Putamen (tissue), 1 donor: ENCODE measurements at places on chromosomes 12 and 14.

DNA sequence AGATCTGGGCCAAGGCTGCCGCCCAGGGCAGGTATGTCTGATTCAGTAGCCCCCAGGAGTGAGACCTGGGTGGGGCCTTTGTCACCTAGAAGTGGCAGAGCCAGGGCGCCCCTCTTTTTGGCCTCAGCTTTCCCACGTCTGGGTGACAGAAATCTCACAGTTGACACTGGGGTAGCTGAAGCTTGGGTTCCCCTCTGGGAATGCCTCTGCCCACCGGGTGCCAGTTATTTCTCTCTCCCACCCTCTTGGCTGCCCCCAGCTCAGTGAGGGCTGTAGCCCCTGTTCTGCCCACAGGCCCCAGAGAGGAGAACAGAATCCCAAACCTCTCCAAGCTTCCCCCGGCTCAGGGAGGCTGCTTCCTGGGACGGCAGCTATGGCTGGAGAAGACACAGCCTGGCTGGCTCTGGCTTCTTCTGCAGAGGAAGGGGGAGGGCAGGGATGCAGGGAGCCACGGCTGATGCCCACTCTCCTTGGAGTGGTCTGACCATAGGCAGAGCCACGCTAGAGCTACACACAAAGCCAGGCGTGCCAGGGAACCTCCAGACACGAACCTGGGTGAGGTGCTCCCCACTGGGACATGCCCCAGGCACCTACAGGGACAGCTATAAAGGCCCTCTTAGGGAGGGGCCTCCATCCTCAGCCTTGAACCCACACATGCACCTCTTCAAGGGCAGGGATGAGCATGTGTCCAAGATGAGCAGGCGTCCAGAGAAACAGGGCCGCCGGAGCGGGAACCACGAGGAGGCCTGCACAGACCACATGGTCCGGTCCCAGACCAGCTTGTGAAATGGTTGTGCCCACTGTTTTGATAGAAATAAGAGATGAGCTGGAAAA lies 51.7 kb downstream of the BEGAIN start:
- no peak for DNase-seq

DNA sequence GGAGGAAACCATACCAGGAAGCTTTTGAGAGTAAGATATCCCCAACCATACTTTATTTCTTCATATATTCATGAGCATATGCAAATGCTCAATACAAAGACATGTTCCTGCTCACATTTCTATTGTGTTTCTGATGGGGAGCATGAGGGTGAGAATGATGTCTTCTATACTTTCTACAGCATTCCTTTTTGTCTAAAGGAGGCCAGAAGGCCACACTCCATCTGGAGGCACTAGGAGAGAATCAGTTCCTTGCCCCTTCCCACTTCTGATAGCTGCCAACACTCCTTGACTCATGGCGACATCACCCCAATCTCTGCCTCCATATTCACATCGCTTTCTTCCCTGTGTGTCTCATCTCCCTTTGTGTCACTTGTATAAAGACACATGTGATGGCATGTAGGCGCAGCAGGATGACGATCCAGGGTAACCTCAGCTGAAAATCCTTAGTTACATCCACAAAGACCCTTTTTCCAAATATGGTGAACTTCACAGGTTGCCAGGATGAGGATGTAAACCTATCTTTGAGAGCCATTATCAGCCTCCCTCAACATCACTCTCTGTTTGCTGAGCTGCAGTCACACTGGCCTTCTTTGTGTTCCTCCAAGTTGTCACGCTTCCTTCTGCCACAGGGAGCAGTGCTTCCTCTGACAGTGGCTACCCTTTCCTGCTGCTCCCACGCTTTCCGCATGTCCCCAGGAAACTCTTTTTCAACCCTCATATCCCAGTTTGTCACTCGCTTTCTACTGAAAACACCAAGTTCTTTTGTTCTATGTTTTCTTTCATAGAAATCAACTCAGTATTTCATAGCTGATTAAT lies 96.9 kb downstream of the STXBP6 start:
- peak; percentile 64 for DNase-seq

DNA sequence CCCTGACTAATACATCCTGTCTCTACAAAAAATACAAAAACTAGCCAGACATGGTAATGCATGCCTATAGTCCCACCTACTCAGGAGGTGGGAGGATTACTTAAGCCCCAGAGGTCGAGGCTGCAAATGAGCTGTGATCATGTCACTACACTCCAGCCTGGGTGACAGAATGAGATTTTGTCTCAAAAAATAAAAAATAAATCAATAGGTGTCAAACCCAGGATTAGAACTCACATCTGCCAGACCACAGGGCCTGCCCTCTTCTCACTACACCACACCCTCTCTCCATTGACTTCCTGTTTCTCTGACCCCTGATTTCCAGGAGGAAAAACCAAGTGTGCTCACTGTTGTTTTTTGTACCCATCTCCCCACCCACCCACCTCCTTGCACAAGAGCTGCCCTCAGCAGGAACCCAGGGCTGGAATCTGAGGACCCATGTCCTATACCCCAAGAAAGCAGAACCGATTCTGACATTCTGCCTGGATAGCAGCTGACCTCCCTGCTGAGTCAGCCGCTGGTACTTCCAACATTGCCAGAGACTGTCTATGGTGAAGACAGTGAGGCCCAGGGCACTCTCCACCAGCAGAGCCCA lies 6.2 kb downstream of the CMKLR1 start:
- peak; percentile 41 for DNase-seq

DNA sequence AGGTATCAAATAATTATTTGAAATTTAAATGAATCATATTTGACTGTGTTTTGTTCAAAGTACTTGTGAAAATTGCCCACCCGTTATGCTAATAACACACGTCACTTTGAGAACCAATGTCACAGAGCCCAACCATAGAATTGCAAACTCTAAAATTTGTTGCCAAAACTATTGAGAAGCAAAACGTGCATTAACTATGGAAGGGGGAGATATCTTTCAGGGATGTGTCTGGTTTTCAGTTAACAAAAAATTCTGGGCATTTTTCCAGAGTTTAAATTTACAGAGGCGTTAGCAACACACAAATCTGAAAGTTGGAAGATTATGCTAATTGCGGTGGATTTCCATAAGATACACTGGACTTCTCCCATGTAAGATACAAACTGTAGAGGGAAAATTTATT lies 371.8 kb upstream of the E2F7 start:
- no peak for DNase-seq

DNA sequence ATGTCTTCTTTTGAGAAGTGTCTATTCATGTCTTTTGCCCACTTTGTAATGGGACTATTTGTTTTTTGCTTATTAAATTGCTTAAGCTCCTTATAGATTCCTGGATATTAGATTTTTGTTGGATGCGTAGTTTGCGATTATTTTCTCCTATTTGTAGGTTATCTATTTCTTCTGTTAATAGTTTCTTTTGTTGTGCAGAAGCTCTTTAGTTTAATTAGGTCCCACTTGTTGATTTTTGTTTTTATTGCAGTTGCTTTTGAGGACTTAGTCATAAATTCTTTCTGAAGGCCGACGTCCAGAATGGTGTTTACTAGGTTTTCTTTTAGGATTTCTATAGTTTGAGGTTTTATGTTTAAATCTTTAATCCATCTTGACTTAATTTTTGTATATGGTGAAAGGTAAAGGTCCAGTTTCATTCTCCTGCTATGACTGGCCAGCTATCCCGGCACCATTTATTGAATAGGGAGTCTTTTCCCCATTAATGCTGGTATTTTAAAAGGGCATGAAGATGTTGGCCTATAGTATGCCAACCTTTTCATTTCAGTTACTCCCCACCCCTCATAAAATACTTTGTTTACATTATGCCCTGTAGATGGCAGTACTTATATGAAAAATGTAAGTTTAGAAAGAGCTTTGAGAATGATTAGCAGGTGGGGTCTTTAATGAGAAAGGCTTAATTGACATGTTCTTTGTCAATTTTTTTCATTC lies 62.9 kb upstream of the PSMA6 start:
- no peak for DNase-seq

- DNase-seq, result no peak
Observed at GRCh38 chr12:60487284-60487683, 891.5 kb downstream of the SLC16A7 start.

- no peak for DNase-seq
Observed at GRCh38 chr12:42118136-42118879, 26.4 kb downstream of the GXYLT1 start.

GRCh38 chr12:43795716-43796280 lies 10.3 kb downstream of the TWF1 start:
- no peak for DNase-seq

DNA sequence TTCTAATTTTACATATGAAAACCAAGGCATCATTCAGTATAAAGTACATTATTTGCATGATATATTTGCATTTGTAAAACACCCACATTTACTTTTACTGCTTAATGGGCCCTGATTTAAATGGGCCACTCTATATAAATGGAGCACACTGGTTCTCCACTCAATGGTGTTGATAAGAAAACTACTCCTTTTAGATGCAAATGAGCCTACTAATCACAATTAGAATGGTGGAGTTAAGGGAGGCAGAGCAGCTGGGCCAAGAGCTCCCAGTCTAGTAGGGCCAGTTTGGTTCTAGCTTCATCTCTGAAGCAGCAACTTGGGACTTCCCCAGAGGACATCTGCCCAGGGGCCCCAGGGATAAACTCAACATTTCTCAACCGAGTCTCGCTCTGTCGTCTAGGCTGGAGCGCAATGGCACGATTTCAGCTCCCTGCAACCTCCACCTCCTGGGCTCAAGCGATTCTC lies 120.7 kb downstream of the FOXN3 start:
- no peak for DNase-seq

DNA sequence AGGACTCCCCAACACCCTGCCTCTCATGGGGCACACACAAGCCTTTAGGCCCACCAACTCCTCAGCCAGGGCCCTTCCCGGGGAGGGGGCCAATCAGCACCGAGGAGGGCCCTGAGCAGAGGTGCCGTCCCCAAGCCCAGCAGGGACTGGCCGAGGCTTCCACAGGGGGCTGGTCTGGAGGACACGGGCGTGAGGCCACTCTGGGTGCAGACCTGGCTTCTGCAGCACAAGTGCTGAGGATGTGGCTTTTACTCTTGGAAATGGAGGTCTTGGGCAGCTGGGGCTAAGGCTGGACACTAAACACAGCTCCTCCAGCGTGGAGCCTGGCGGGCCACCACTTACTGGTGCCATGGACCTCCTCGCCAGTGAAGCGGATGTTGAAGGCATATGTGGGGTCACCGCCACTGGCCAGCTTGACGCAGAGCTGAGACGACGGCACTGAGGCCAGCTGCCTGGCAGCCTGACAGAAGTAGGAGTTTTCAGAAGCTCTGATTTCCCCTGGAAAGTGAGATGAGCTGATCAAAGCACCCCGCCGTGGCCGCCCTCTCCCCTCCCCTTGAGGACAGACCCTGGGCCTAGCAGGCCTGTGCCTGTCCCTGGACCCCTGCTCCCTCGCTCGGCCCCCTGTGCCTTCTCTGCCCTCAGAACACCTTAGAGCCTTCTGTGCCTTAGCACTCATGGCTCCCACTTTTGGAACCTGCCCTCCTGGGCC lies 44.0 kb downstream of the TRAFD1 start:
- DNase-seq, result no peak

DNA sequence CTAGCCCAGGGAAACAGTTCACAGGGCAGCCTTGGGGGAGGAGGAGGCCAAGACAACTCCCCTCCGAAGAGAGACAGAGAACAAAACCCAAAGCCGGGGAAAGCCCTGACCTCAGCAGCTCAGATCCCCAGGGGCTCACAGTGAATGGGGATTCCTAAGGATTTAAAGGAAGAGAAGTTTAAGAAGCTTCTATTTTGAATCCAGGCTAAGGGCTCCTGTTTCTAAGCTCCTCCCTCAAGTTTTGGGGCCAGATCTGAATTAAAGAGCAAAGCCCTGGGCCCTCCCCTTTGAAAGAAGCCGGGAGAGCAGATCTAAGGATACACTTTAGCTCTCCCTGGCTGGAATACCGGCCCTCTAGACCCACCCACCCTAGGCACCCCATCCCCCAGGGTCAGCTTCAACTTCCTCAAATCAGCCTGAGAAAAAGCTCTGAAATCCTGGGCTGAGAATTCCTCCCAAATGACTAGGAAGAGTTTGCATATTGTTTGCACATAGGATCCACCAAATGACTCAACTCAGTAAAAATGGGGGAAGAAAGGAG lies 3.9 kb downstream of the KDM2B start:
- DNase-seq, result no peak

DNA sequence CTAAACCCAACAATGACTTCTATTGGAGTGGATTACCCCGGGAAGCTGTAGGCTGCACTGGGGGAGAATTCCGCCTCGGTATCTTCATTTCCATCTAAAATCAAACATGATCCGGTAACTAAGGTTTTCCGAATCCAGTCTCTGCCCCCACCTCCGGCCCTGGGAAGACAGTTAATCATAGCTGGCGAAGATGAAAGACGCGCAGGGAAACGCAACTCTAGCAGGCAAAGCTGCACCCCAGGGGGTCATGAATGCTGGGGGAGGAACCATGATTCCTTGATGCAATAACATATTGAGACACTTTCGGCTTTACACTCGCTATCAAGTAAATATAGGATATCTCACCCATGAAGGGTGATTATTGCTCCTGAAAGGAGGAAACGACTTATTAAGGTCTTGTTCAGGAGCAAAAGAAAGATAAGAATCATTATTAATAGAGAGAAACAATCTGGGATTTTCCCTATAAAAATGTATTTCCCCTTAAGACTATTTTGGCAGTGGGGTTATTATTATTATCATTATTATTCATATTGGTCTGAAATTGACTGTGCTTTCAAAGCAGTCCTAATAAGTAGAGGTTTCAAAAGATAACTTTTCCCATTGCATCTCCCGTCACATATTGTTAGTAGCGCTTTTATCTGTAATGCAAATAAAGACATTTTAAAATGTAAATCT lies 614.9 kb downstream of the VRK1 start:
- peak; percentile 63 for DNase-seq

DNA sequence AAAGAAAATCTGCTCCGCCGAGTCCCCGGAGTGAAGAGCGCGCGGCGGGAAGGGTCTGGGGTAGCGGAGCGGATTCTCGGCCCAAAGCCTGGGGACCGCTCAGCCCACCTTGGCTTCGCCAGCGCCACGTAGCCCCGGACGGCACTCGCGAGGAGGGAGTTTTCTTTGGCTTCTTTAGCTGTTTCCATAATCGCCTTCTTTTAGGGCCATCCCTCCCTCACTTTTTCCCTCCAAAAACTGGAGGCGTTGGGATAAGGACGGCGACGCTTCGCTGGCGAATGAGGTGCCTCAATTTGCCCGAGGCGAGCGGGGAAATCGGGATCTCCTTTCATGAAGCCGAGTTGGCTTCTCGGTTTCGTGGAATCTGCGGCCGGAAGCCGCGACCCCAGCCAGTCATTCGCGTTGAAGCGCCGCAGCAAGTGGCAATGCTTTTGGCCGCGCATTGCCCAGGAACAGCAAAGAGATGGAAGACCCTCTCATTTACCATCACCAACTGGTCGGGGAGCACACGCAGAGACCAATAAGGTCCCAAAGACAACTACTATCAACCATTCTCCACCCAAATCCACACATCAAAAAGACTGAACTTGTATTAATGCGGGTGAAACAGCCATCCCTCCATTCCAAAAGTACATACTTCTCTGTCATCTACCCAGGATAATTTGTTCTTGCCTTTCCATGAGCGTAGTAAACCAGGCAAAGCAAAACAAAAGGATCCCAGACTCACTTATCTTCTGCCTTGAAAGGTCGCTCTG lies 8.4 kb upstream of the SIX1 start:
- no peak for DNase-seq

DNA sequence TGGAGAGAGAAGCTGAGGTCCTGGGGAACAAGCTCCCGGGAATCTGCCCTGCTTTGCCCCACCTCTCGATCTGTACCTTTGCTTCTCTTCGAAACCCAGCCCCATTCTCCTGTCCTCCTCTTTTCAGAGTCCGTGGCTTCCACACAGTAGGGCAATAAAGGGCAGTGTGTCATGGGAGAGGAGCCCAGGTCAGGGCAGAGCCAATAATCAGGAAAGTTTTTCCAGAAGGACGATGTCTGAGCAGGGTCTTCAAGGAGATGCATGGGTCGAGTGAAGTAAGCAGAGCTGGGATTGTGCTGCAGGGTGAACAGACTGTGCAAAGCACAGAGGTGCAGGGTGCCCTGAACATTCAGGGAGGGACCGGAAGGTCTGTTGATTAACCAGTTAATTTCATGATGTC lies 22.1 kb upstream of the SERPINA4 start:
- DNase-seq, result no peak
